Endodermal cell (in vitro differentiated cells): ENCODE measurements at places on chromosomes 13 and 19. TPM values are rescaled to one million over a fixed set of nuclear protein-coding genes. Genes with fewer than 3 reads are reported as not detected.

GRCh38 chr13:99792079-99792921 lies 179.3 kb downstream of the ZIC5 start:
- no peak overlapping the region for H3K27ac ChIP-seq
- H3K27me3 ChIP-seq = no peaks in the 10 kb centered on the region
- no peak overlapping the region for H3K4me3 ChIP-seq

Gene LRRC4B
- 2.3 and 2.8 TPM in 2 replicates for total RNA-seq

GRCh38 chr19:42271861-42272534 lies 2.9 kb downstream of the CIC start:
- peaks cover 4% of the 10 kb centered on the region for H3K4me1 ChIP-seq
- H3K27ac ChIP-seq = no peak overlapping the region

GRCh38 chr13:47829690-47830089 lies 171.4 kb downstream of the SUCLA2 start:
- no peaks in the 10 kb centered on the region for H3K4me1 ChIP-seq
- H3K4me3 ChIP-seq = no peak overlapping the region
- no peak overlapping the region for H3K27ac ChIP-seq
- DNase-seq = no peak

GRCh38 chr13:110689711-110690110 lies 16.2 kb downstream of the CARS2 start:
- no peak overlapping the region for H3K4me3 ChIP-seq
- no peaks in the 10 kb centered on the region for H3K27me3 ChIP-seq
- peaks cover 49% of the 10 kb centered on the region for H3K36me3 ChIP-seq
- no peak for DNase-seq
- H3K4me1 ChIP-seq = no peaks in the 10 kb centered on the region

Gene BEST2
- 0.94 to 1.4 TPM (median 1.2 TPM) in 3 replicates for total RNA-seq

GRCh38 chr19:13817615-13818371 lies 22.6 kb downstream of the ZSWIM4 start:
- H3K36me3 ChIP-seq = peaks cover 33% of the 10 kb centered on the region
- DNase-seq = peak; percentile 98
- no peak overlapping the region for H3K4me3 ChIP-seq
- H3K27me3 ChIP-seq = no peaks in the 10 kb centered on the region
- no peaks in the 10 kb centered on the region for H3K4me1 ChIP-seq

Gene AXL
- 10.9 and 11.3 TPM in 2 replicates for total RNA-seq

DNA sequence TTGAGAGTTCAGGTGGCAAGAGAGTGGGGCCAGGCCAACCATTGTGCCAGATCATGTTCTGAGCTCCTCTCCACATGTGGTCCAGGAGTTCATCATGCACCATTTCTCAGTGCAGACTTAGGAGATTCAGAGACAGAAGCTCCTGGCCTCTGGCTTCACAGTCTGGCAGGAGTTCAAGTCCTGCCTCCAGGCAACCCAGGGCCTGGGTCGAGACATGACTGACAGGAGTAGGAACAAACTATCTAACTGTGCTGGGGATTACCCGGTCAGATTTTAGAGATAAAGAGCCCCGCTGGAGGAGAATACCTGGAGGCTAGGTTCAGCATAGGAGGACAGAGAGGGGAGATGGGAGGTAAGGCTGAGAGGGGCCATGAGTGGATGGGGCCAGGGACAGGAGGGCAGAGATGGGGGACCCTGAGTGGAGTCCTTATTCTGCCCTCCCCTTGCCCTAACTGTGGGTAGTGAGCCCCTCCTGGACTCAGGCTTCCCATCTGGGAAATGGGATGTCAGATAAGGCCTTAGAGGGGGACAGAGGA lies 906 bp upstream of the CYP4F11 start:
- DNase-seq = no peak
- no peak overlapping the region for H3K4me3 ChIP-seq
- H3K27ac ChIP-seq = no peak overlapping the region
- H3K27me3 ChIP-seq = no peaks in the 10 kb centered on the region
- no peaks in the 10 kb centered on the region for H3K4me1 ChIP-seq
- no peaks in the 10 kb centered on the region for H3K36me3 ChIP-seq

Gene CATSPERD
- total RNA-seq = not detected in 2 replicates

DNA sequence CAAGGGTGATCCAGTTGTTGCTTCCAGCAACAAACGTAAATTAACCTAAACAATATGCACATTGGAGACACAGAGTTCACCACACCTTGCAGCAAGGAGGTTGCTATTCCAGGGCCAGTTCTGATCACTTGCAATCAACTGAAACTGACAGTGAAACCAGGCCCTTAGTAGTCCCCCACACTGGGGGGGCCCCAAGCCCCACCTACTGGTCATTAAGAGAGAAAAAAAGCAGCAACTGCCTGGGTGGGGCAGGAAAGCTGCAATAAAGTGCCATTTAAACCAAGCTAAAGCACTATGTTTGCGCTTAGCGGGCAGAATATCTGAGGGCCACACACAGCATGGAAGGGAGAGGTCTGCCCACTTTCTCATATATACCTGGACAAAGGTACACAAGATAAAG lies 51.5 kb downstream of the ATP7B start:
- no peaks in the 10 kb centered on the region for H3K27me3 ChIP-seq
- H3K27ac ChIP-seq = no peak overlapping the region
- no peak for DNase-seq
- no peak overlapping the region for H3K4me3 ChIP-seq

Gene MEDAG
- total RNA-seq = 0.33 and 0.38 TPM in 2 replicates

Gene C13orf46
- 0.27 TPM in 1 of 3 replicates, not detected in the others for total RNA-seq

Gene CDADC1
- total RNA-seq = 7.0 to 15.8 TPM (median 13.5 TPM) in 3 replicates

Gene ZNF667
- 8.6 to 12.6 TPM (median 10.7 TPM) in 3 replicates for total RNA-seq

DNA sequence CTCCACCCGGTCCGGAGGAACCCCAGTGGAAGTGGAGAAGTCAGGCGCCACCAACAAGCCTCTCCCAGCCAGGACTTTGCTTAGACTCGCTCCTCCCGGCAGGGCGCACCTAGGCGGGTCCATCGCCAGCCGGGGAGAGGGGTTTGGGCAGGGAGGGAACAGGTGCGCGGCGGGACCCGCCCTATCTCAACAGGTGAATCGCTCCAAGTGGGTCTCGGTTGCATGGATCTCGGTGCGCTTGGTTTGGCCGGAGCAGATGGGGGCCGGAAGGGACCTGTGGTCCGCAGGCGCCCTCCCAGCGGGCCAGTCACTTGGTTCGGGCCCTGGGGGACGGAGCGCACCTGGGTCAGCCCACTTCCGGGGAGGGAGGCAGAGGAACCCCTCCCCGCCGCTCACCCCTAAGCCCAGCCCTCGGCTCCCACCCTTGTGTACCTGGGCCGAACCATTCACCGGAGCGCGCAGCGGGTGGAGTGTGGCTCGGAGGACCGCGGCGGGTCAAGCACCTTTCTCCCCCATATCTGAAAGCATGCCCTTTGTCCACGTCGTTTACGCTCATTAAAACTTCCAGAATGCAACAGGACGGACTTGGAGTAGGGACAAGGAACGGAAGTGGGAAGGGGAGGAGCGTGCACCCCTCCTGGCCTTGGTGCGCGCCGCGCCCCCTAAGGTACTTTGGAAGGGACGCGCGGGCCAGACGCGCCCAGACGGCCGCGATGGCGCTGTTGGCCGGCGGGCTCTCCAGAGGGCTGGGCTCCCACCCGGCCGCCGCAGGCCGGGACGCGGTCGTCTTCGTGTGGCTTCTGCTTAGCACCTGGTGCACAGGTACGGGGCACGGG lies at the start of gene LSR:
Gene LSR, plus strand, starts transcription at position 693 of the 836 bp plus-strand sequence. Its CDS starts 21 bp downstream, at position 714.
- H3K36me3 ChIP-seq = peaks cover 28% of the 10 kb centered on the region
- peak; percentile 97 for DNase-seq
- H3K4me1 ChIP-seq = peaks cover 8% of the 10 kb centered on the region
- H3K4me3 ChIP-seq = peak within 1 kb of the TSS; percentile 95
- no peaks in the 10 kb centered on the region for H3K27me3 ChIP-seq

GRCh38 chr19:38545596-38545995 lies 72.2 kb downstream of the MAP4K1 start:
- DNase-seq = no peak
- H3K27me3 ChIP-seq = no peaks in the 10 kb centered on the region
- no peaks in the 10 kb centered on the region for H3K36me3 ChIP-seq
- H3K4me3 ChIP-seq = no peak overlapping the region
- no peak overlapping the region for H3K27ac ChIP-seq

DNA sequence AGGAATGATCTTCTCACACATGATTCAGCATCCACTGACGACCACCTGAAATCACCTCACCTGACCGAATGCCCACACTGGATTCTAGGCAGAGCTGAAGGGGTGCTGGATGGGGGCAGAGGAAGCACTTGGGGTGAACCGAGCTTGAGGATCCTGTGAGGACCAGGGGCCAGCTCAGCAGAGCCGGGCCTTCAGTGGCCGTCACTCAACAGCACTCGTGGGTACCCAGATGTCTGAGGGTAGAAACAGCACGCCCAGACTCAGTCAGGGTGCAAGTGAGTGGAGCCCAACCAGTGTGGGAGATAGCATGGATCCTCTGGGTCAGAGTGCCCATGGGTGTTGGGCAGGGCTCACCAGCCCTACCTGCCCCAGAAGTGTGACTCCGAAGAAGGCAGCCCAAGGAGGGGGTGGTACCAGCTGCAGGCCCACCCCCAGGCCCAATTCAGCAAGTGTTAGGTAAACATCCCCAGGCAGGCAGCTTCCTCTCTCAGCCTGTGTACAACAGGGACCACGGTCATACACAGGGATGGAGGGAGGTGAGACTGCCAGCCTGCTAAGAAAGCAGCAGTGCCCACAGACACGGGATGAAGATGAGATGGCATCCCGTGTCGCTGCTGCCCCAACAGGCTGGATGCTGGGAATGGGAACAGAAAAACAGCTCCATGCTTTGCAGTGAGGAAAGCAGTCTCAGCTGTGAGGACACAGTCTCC lies 16.6 kb downstream of the GJA3 start:
- no peaks in the 10 kb centered on the region for H3K36me3 ChIP-seq
- H3K4me1 ChIP-seq = no peaks in the 10 kb centered on the region
- no peak overlapping the region for H3K27ac ChIP-seq
- DNase-seq = peak; percentile 38
- H3K4me3 ChIP-seq = no peak overlapping the region
- H3K27me3 ChIP-seq = peaks cover 2% of the 10 kb centered on the region

DNA sequence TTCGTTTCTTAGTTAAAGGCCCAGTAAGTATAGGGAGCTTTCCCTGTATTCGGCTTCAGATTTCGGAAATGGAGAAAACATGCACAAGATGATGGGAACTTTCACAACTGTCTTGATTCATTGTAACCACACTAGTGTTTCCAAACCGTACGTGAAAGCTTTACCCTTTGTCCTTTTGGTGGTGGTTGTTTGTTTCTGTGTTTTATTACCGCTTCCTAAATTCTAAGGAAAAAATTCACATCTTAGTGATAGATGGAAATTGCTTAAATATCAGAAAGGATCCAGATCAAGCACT lies 504 bp upstream of the VWA8 start:
- peaks cover 6% of the 10 kb centered on the region for H3K4me1 ChIP-seq
- H3K27me3 ChIP-seq = peaks cover 6% of the 10 kb centered on the region
- no peak for DNase-seq
- H3K4me3 ChIP-seq = peak overlapping the region; percentile 91
- no peak overlapping the region for H3K27ac ChIP-seq

Gene CEACAM3
- not detected in 2 replicates for total RNA-seq

Gene ZNF579
- total RNA-seq = 27.5 to 30.7 TPM (median 30.3 TPM) in 3 replicates

GRCh38 chr13:64446372-64446771 lies 2783.8 kb downstream of the PCDH9 start:
- no peaks in the 10 kb centered on the region for H3K36me3 ChIP-seq
- no peaks in the 10 kb centered on the region for H3K27me3 ChIP-seq
- no peak for DNase-seq
- no peaks in the 10 kb centered on the region for H3K4me1 ChIP-seq
- H3K4me3 ChIP-seq = no peak overlapping the region

DNA sequence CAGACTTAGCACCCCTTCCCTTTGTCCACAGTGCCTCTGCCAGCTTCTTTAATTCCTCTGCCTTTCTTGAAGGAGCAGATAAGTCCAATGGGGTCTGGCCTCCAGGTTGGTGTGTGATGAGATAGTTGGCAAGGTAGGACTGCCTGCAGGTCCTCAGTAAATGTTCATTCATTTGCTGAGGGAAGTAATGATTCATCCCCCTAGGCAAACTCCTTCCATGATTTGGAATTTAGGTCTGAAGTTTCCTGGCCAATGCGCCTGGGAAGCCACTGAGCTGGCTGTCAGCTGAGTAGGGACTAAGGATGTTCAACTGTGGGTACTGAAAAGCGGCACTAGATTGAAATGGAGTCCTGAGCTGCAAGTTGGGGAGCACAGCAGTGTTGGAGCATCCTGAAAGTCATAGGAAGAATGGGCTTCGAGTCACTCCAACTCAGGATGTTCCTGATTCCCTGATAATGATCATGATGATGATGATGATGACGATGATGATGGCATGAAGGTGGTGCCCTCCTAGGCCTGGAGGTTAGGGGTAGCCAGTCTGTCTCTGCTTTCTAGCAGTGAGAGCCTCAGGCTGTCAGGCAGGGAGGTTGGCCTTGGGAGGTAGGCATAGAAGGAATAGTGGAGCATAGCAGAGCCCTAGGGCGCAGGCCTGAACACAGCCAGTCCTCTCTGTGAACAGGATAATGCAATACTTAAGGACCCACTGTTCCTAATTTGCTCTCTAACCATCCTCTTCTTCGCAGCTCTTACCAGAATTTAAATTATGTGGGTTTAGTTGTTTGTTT lies 44.7 kb downstream of the COL4A2 start:
- H3K27ac ChIP-seq = no peak overlapping the region
- H3K36me3 ChIP-seq = peaks cover 29% of the 10 kb centered on the region
- H3K27me3 ChIP-seq = no peaks in the 10 kb centered on the region
- no peak for DNase-seq
